ENCODE measurements at places on chromosomes 7 and 10.

- peaks cover 8% of the 10 kb centered on the region for H3K36me3 ChIP-seq
- peak; percentile 77 for DNase-seq
- H3K4me3 ChIP-seq, result peak within 1 kb of the TSS; percentile 53
- H3K27ac ChIP-seq, result peak within 1 kb of the TSS; percentile 73
- H3K4me1 ChIP-seq, result peaks cover 29% of the 10 kb centered on the region
Measured at GRCh38 chr10:123147635-123148413, at the start of gene HMX2. Gene HMX2 (plus strand): TSS chr10:123148136. CDS start chr10:123148379, 243 bp downstream.

DNA sequence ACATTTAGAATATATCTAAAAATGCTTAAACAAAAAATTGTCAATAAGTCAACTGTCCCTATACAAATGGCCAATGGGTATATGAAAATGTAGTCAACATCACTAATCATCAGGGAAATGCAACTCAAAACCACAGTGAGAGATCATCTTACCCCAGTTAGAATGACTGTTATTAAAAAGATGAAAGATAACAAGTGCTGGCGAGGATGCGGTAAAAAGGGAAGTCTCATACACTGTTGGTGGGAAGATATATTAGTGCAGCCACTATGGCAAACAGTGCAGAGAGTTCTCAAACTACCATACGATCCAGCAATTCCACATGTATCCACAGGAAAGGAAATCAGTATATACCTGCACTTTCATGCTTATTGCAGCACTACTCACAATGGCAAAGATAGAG lies 48.6 kb upstream of the APBB1IP start:
- no peak overlapping the region for H3K4me3 ChIP-seq
- no peak overlapping the region for H3K27ac ChIP-seq
- peaks cover 21% of the 10 kb centered on the region for H3K27me3 ChIP-seq
- DNase-seq, result no peak
- H3K36me3 ChIP-seq, result no peaks in the 10 kb centered on the region

- H3K4me3 ChIP-seq, result no peak overlapping the region
- peaks cover 14% of the 10 kb centered on the region for H3K4me1 ChIP-seq
- H3K36me3 ChIP-seq, result peaks cover 18% of the 10 kb centered on the region
- DNase-seq, result no peak
- H3K27me3 ChIP-seq, result no peaks in the 10 kb centered on the region
Measured at GRCh38 chr7:135560631-135561030, 2.9 kb downstream of the NUP205 start.

DNA sequence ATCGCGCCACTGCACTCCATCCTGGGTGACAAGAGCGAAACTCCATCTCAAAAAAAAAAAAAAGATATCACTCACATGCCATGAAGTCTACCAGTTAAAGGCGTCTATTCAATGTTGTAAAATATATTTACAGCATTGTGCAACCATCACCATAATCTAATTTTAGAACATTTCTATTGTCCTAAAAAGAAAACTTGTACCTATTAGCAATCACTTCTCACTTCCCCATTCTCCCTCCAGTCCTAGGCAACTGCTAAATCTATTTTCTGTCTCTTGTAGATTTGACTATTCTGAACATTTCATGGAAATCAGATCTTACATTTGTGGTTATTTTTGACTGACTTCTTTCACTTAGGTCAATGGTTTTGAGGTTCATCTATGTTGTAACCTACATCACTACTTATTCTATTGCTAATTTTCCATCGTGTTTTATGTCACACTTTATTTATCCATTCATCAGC lies 25.2 kb upstream of the OTUD1 start:
- no peaks in the 10 kb centered on the region for H3K36me3 ChIP-seq
- H3K4me1 ChIP-seq, result peaks cover 19% of the 10 kb centered on the region
- H3K27me3 ChIP-seq, result no peaks in the 10 kb centered on the region
- no peak overlapping the region for H3K4me3 ChIP-seq

DNA sequence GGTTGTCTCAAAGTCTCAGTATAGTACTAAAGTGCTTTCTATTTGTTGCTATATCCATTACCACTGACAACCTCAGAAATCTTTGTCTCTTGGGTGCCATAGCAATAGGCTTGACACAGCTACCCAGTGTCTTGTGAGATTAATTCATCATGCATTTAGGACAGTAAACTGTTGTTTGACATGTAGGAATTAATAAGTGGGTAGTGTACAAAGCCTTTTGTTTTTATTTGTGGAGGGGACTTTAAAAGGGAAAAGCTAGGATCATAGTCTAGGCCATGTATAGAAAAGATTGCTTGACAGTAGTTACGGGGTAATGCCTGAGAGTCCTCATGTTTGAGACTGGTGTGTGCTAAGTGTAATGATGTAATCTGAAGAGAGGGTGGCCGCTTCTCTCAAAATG lies 102.6 kb upstream of the AGR3 start:
- H3K4me1 ChIP-seq, result peaks cover 15% of the 10 kb centered on the region
- no peak for DNase-seq
- H3K36me3 ChIP-seq, result no peaks in the 10 kb centered on the region

GRCh38 chr7:133071506-133071905 lies 10.4 kb downstream of the CHCHD3 start:
- H3K27ac ChIP-seq, result no peak overlapping the region
- peaks cover 24% of the 10 kb centered on the region for H3K36me3 ChIP-seq
- H3K27me3 ChIP-seq, result no peaks in the 10 kb centered on the region
- DNase-seq, result no peak
- no peak overlapping the region for H3K4me3 ChIP-seq
- H3K4me1 ChIP-seq, result peaks cover 2% of the 10 kb centered on the region

GRCh38 chr7:122528879-122529481 lies 169.9 kb downstream of the RNF133 start:
- H3K4me3 ChIP-seq, result no peak overlapping the region
- H3K36me3 ChIP-seq, result no peaks in the 10 kb centered on the region
- DNase-seq, result no peak
- no peak overlapping the region for H3K27ac ChIP-seq
- no peaks in the 10 kb centered on the region for H3K27me3 ChIP-seq

DNA sequence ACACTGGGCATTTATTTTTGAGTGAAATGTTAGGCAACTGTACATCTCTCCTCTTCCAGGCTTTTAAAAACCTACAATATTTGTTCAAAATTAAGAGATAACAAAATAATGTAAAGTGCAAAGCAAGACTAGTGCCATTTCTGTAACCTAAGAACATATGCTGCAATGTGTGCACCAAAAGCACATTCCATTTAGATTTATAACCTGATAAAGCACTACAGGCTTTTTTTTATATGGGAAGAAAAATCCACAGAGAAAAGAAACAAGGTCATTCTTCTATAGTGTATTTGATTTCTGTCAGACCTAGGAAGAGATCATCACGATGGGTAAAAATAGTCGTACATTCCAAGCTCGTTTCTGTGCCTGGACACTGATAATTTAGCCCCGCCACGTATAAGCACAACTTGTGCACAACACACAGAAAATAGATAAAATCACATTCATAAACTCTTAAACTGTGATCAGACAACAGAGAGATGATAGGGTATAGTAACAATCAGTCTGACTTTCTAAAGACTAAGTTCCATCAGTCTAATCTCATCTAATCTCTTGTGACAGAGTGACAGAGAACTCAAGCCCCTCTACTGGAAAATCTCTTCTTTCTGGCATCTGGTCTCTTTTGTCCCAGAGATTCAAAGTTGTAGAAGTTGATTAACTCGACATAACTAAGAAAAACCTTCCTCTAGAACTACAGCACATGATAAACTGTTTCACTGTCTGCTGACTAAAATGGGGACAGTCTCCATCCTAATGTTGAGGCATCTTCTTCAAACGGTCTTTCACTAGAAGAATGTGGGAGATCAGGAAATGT lies 6.7 kb downstream of the LAMB1 start:
- no peak overlapping the region for H3K4me3 ChIP-seq
- no peaks in the 10 kb centered on the region for H3K36me3 ChIP-seq
- DNase-seq, result no peak
- peaks cover 43% of the 10 kb centered on the region for H3K27me3 ChIP-seq
- H3K27ac ChIP-seq, result no peak overlapping the region

All from activated CD4-positive, alpha-beta T cell treated with anti-CD3 and anti-CD28 coated beads, Interleukin-2, amount 10 ng/mL, durations not matched to agents 24 days and 14 days (primary cell).